Amygdala (tissue), 56 donors: ENCODE measurements at places on chromosomes 7 and 10.

DNA sequence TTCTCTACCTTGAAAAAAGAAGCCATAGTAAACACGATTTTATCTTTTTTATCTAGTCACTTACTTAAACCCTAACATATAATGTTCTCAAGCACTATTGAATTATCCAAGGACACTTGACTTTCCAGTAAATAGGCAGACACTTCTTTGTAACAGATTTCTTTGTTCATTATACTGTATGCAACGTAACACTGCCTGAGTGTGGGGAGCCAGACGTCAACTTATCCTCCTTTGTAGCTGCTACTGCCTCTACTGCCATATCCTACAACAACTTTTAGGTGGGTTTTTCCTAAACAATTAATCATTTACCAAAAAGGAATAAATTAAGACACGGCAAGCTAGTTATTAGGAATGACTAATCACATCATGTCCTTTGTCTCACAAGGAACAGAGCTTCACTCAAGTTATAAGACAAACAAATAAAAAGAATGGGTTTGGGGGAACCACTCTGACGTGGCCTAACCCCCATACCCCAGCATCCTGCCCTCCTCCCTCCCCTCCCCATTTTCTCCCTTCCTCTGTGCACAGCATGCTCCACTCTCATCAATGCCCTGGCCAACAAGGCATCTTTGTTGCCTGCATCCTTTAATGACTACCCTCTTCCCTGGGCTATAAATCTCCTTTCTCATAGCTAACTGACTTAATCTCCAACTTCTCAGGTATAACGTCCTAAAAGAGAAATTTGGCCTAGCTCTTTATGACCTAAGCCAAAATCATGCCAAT, 43.3 kb downstream of the DOCK4 start:
- no peak for DNase-seq

DNA sequence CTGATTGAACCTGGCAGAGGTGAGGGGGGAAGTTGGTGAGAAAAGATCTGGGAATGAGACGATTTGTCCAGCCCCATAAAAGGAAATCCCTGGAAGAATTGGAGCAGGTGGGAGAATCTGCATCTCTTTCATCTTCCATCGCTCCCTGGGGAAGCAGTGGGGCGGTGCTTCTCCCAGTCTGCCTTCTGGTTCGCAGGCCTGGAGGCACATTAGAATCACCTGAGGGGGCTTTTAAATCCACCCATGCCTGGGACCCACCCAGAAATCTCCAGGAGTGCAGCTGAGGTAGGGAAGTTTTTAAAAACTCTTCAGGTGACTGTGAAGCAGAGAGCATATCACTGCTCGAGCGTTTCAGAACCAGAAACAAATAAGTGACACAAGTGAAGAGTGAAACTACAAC, 26.7 kb upstream of the SYPL1 start:
- no peak for DNase-seq

- no peak for DNase-seq
These were observed 161.5 kb downstream of the CREB5 start for GRCh38 chr7:28573651-28574301.

DNA sequence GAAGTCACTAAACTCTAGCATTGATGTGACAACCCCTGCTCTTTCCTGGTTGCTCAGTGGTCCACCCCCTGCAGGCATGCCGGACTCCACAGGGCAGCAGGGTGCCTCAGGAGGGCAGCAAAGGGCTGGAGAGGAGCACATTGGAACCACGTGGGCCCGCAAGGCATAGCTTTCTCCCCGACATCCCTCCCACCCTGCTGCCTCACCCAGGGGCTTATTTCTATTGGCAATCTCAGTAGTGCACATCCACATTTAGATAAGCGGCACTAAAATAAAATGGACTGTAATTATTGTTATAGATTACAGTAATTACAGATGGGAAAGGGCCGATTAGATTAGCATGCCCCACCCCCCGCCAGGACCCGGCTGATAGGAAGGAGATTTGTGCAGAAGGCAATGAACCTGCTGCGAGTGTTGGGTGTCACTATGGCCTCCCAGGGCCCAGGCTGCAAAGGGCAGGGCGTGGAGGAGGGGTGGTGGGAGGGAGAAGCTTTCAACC, 580.1 kb downstream of the GRID1 start:
- no peak for DNase-seq
